ENCODE measurements at places on chromosomes 11 and 22.

GRCh38 chr22:25475257-25476022 is 89.0 kb upstream of the GRK3 start:
- peak; percentile 21 for DNase-seq

DNA sequence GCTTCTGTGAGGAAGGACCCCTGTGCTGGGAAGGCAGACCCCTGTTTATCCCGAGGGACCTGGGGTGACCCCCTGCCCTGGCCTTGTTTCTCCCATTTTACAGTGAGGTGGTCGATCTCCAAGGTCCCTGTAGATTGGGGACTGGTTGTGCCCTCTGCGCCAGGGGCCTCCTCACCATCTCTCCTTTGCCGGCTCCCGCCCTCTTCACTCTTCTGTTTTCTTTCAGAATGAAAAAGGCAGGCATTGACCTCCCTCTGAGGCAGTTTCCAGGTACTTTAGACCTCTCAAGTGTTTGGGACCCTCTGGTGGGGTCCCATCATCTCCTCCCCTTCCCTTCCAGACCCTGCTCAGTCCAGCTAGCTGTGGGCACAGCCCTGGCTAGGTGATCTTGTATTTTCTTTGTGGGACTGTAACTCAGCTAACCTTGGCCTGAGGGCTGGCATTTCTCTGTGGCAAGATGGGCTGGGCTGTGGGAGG is 1.5 kb downstream of the SERPINH1 start:
- DNase-seq = no peak

- no peak for DNase-seq
Measured at GRCh38 chr22:44014241-44014640, 9.9 kb upstream of the PARVB start.

- peak; percentile 22 for DNase-seq
Measured at GRCh38 chr11:6646071-6646470, 9.5 kb downstream of the DCHS1 start.

- no peak for DNase-seq
Measured at GRCh38 chr22:44443641-44444235, 54.3 kb downstream of the RTL6 start.

DNA sequence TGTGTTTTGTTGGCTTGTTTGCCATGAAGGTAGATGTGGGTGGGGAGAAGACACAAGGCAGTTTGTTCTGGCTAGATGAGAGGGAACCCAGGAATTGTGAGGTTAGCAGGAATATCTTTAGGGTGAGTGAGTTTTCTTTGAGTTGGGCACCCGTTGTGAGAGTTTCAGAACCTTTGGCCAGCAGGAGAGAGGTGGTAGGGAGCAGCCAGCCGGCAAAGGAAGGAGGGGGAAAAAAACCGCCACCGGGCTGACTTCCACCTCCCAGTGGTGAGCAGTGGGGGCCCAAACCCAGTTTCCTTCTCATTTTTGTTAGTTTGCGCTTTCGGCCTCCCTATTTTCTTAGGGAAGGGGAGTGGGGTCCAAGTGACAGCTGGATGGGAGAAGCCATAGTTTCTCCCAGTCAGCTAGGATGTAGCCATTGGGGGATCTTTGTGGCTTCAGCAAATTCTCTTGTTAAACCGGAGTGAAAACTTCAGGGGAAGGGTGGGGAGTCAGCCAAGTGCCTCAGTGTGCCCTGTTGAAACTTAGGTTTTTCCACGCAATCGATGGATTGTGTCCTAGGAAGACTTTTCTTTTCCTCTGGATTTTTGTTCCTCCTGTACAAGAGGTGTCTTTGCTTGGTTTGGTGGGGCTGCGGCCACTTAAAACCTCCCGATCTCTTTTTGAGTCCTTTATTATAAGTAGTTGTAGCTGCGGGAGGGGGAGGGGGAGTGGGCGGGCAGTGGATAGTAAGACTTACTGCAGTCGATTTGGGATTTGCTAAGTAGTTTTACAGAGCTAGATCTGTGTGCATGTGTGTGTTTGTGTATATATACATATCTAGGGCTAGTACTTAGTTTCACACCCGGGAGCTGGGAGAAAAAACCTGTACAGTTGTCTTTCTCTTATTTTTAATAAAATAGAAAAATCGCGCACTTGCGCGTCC is 1.1 kb upstream of the GCAT start:
- DNase-seq = peak; percentile 49

DNA sequence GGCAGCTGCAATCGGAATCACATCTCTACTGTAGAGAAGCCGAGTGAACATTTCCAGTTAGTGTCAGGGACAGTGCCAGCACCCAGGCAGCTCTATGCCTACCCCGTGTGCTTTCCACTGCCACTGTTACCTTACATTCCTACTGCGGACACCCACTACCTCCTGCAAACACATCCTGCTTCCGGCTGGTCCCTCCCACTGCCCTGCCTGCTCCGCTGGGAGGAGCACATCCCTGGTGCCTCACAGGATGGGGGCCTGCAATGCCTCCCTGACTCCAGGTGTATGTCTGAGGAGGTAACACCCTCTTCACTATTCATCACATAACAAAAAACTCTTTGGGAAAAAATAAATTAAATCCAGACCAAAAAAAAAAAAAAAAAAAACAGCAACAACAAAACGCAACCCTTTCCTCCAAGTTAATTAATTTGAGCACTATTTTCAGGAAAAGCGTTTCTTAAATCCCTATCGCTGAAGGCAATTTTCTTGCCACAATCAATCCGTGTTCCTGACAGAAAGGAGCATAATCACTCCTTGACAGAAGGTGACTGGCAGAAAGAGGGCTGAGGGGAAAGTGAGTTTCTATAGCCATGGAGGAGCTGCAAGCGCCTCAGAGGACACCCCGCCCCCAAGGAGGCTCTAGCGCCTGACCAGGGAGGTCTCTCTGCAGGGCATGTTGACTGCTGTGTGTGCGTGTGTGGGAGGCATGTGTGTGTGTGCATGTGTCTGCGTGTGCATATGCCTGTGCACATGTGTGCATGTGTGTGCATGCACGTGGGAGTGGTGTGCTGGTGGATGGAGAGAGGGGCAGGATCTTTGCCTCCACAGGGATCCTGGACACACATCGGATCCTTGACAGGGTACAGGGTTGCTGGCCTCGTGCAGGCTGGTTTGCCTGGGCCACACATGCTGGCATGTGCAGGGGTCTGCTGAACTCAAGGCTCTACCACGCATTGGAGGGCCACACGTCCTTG is 134.8 kb upstream of the NTM start:
- no peak for DNase-seq

DNA sequence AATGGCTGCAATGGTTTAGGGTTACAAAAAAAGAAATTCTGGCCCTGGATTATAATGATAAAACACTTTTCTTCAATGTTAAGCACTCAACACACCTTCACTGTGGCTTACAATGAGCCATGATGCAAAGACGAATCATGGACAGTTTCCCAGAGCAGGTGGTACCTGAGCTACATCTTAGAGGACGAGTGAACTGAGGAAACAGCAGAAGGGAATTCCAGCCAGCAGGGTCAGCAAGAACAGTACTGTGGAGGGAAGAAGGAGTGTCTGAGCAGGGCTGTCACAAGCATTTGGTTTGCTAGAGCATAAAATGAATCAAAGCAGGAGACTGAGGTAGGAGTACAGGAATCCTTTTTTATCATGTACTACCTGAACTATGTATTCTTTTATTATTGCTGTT is 332.8 kb upstream of the C11orf87 start:
- no peak for DNase-seq

DNA sequence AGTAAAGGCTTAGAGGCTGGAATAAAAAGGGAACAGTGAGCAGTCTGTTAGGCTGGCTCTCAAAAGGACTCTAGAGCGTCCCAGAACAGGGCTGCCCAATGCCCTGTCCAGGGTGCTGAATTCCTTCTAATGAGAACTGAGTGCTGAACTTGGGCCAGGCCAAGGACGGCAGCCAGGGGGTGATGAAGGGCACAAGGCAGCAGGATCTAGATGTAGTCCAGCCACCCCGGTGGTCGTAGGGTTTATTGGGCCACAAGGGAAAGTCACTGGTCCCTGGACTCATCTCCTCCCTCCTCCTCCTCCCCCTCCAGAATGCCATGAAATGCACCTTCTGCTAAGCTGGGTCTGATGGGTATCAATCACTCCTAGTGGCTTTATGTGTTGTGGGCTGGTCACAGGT is 19.2 kb downstream of the NPTXR start:
- peak; percentile 73 for DNase-seq

GRCh38 chr22:42714308-42714707 is 6.4 kb downstream of the A4GALT start:
- peak; percentile 47 for DNase-seq

DNA sequence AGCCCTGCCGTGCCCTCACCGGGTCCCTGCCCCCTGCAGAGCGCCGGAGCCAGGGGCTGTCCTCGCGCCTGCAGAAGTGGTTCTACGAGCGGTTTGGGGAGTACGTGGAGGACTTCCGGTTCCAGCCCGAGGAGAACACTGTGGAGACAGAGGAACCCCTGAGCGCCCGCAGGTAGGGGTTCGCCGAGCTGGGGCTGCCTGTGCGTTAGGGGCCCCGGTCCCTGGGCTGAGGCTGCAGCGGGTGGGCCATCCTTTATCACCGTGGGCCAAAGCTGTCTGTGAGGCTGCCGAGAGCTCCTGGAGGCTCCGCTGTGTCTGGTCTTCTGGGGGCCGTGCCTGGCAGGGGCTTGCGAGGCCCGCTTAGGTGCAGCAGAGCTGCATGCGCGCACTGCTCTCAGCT is 42.8 kb downstream of the GRAMD4 start:
- DNase-seq = no peak

DNA sequence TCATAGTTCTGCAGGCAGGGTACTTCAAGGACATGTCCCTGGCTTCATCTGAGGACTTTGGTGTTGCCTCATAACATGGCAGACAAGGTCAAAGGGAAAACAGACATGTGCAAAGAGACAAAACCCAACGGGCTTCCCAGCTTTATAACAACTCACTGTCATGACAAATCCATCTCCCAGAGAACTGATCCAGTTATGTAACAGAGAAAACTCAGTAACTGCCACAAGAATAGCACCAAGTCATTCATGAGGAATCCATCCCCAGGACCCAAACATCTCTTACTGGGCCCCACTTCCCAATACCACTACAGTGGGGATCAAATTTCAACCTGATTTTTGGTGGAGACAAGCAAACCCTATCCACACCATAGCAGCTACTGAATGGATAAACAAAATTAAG is 13.0 kb downstream of the OR52N4 start:
- no peak for DNase-seq

DNA sequence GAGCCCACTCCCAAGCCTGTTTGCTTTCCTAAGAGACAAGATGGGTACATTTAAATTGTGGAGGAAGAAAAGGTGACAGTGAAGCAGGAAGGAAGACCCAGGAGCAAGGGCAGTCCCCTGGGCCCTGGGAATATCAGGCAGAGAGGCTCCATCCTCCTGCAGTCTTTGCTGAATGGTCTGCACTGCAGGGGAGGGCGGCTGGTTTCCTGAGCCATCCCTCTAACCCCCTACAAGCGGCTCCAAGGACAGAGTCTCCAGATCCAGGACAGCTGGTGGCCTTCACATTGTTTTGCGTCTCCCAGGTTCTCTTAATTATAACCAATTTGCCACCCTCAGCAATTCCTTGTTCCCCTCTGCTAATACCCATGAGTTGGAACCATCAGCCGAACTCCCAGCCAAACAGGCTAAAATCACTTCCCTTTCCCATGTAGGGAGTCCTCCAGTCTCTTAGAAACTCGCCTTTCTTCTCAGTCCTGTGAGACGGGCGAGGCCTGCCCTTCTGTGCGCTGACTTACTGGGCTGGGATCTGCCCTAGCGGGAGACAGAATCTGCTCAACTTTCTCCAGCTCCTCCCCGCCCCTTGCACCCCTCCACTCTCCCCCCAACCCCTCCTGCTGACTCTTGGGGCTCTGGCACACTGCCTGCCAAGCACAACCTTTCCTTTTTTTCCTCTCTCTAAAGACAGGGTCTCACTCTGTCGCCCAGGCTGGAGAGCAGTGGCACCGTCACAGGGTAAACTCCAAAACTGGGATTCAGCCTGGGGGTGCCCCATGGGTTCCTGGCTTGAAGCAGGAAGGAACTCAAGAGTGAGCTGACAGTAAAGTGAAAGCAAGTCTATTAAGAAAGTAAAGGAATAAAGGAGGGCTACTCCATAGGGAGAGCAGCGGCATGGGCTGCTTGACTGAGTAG is 53.4 kb upstream of the EMID1 start:
- no peak for DNase-seq

DNA sequence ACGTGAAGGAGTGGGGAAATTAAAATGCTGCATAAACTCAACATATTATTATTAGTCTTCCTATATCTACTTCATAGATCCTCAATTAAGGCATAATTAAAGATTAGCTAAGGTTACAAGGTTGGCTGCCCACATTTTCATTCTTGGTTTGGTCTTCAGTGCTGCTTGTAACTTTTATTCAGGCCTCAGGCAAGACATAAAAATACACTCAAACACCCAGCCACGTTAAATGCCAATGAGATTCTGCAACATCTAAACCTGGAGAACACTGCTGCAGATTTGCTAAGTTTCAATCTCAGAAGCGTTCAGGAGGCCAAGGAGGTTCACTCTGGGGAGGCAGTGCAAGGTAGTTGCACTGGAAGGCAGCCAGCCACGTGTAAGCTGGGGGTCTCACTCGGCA is 358.7 kb upstream of the NARS2 start:
- no peak for DNase-seq

GRCh38 chr11:122556605-122557004 is 98.9 kb upstream of the UBASH3B start:
- DNase-seq = no peak

DNA sequence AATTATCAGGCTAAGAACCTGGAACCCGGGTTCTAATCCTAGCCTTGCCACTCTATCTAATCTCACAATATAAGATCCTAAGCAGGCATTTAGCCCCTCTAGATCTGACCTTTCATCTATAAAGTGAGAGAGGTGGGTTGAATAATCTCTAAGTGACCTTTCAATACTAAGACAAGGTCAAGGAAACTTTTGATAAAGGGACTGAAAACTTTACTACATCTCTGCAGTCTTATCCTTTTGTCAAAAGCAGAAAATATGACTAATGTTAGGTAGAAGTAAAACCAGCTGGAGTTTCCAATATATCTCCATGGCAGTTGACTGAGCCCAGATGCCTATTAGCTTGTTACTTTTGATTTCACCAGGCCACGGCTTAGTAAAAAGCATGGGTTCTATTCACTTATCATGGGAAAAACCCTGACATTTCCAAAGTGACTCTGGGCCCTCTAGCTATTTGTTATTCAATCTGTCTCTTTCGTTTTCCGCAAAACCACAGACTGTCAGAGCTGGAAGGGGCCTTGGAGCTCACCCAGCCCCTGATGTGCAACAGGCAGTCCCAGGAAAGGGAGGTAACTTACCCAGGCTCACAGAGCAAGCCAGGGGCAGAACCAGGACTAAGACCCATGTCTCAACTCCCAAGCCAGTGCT is 75.8 kb downstream of the RAB30 start:
- peak; percentile 29 for DNase-seq

DNA sequence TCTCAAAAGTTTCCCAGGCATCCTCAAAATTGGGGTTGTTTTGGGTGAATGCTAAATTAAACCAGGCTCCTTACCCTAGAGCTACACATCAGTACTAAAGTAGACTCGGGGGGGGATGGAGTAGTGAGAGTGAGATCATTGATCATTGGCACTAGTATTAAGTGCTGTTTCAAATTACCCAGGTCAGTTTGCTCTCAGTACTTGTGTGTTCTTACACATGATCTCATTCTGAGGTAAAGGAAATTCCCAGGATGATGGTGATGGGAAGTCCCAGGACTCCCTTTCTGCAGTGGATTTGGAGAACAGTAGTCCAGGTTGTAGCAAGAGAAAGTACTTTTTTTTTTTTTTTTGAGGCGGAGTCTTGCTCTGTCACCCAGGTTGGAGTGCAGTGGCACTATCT is 12.5 kb downstream of the RBM4 start:
- peak; percentile 30 for DNase-seq

GRCh38 chr11:45031912-45032519 is 81.3 kb upstream of the TP53I11 start:
- no peak for DNase-seq

All from amniotic epithelial cell (primary cell).